ENCODE measurements at places on chromosomes 2 and 18.

DNA sequence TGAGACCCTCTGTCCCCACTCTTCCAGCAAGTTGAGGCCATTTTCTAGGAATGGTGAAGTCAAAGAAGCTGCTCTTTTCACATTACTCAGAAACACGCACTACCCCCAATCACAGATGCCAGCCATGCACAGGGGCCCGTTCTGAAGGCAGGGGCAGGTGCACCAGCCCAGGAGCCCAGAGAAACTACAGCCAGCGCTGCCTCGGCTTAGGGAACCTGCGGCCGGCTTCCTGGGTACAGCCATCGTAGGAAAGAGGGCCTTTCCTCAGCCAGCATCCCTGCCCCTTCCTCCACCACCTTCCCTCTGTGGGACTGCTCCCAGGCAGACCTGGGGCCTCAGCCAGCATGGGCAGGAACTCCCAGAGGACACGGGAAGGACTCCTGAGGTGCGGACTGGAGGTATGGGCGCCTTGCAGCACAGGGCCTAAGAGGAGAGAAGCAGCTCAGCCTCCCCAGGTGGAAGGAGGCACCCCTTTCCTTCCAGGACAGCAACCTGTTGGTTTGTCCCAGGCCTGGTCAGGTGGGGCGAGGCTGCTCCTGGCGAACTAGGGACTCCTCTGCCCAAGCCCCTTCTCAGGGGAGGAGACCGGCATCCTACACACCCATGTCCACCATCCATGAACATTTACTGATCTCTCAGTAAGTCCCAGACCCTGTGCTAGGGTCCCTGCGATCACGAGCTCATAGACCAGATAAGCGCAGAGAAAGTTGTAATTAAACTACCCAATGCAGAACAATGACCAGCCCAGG, 99.0 kb upstream of the ID2 start:
- no peak for DNase-seq

GRCh38 chr2:86309966-86310365, 27.5 kb downstream of the REEP1 start:
- no peak for DNase-seq

GRCh38 chr2:156574112-156574511, 137.9 kb downstream of the GPD2 start:
- no peak for DNase-seq

GRCh38 chr2:213232649-213233437, 51.4 kb upstream of the SPAG16 start:
- DNase-seq, result peak; percentile 16

DNA sequence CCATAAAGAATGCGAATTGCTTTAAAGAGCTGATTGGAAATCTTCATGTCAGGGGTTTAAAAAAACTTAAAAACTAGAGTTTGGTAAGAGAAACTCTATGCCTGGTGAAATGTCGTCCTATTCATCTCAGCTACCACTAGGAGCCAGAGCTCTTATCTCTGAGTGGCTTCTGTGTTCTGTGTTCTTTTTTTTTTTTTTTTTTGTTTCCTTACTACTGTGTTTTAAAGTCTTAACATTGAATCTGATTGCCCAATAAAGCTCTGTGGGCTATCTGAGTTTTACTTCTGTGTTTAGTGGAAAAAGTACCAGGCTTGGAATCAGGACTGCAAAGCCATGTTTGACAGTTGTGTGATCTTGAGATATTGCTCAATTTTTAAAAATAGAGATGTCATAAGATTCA, 494.8 kb downstream of the RIT2 start:
- no peak for DNase-seq
